ENCODE measurements at places on chromosomes 1 and 21. TPM values are rescaled to one million over a fixed set of nuclear protein-coding genes. Genes with fewer than 3 reads are reported as not detected.

- no peak for DNase-seq
These were observed 53.9 kb downstream of the PHC2 start for GRCh38 chr1:33377013-33377412.

DNA sequence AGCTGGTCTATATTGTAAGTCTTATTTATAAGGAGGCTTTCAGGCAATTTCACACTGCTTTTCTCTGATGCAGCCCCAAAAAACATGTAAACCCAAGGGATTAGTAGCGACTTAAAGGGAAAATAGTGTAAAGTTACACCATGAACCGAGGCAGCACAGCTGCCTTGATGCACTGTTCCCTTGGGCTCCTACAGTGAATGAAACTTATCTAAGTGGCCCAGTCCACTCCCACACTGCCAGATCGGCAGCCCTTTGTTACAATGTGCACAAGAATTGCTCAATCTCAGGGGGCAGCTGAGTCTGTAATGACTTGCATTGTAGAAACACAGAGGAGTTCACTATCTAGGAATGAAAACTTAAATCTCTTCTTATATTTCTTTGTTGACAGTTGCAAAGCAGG, 120.8 kb upstream of the ADGRL2 start:
- no peak for DNase-seq

DNA sequence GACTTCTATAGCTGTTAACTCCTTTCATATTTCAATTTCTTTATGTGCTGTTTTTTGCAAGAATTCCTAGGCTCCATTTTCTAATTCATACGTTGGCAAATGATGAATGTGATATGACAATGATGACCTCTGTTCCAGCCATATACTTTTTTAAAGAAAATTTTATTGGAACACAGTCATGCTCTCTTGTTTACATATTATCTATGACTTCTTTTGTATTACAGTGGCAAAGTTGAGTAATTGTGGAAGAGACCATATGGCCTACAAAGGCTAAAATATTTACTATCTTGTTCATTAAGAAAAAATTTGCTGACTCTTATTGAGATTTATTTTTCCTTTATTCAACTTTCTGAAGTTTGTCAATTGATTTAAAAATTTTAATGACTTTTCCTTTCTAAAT, 7.1 kb downstream of the IFI44L start:
- no peak for DNase-seq

GRCh38 chr1:232553050-232553754, 76.7 kb downstream of the SIPA1L2 start:
- DNase-seq = peak; percentile 31

GRCh38 chr1:154896771-154897286, 26.7 kb upstream of the KCNN3 start:
- peak; percentile 52 for DNase-seq

Gene CHAF1B
- total RNA-seq = 1.4 TPM

GRCh38 chr1:170410401-170411166, 121.4 kb upstream of the GORAB start:
- no peak for DNase-seq

DNA sequence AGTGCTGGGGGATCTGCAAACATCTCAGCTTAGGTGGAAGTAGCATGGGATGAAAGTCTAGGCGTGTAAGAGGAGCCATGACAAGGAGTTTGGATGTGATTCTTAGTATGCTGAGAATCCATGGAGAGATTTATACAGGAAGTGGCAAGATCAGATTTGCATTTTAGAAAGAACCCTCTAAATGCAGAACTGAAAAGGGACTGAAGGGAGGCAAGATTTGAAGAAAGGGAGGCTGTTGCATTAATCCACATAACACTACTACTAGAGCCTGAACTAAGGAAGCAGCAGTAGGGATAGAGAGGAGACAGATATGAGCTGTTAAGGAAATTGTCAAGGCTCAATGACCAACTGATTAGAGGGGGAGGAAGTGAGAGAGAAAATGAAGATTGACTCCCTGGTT, 9.8 kb downstream of the C1orf74 start:
- no peak for DNase-seq

DNA sequence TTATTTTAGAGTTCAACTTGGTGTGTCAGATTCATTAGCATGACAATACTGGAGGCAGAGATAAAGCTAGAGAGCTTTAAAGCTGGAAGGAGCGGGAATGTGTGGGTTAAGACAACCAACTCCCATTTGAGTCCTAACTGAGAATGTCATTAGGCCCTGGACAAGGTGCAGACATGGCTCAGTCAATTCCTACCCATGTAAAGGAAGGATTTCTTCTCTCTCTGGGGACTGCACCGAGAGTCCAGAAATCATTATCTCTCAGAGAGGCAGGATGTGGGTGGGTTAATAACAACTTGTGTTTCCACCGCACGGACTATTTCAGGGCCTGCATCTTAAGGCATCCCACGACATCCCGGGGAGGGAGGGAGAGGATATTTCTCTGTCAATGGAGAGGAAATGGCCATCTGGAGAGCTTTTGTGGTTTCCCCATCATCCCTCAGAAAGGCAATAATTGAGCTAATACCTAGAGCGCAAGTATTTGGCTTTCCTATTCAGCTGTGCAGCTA, 46.7 kb upstream of the SARS1 start:
- no peak for DNase-seq

DNA sequence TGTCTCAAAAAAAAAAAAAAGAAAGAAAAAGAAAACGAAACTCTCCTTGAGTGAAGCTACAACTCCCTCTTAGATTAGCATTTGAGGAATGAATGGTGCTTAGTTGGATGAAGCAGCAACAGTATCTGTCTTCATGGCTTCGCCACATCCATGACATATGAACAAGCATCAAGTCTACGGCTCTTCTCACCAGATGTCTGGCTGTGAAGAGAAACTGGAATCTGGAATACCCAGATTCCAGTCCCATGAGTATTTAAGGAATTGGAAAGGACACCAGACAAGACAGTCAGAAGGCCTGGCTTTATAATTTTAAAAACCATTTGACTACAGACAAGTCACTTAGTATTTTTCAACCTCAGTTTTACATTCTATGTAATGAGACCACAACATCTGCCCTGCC, 38.0 kb upstream of the TADA1 start:
- DNase-seq = no peak

DNA sequence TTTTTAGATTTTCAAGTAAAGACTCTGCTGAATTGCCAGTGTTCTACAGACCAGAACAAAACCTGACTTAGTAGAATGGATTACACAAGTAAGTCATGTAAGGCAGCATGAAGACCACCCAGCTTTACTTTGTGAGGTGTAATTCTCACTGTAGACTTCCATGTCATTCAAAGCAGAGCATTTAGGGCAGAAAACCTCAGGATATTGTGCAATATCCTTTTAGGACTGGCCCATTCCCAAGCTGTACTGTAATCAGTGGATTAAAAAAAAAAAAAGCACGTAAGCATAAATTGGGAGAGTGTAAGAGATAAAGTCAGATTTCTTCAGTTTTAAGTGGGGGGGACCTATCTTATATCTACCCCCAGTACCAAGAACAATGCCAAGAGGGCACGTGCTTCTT, 380.5 kb upstream of the PRMT6 start:
- no peak for DNase-seq

DNA sequence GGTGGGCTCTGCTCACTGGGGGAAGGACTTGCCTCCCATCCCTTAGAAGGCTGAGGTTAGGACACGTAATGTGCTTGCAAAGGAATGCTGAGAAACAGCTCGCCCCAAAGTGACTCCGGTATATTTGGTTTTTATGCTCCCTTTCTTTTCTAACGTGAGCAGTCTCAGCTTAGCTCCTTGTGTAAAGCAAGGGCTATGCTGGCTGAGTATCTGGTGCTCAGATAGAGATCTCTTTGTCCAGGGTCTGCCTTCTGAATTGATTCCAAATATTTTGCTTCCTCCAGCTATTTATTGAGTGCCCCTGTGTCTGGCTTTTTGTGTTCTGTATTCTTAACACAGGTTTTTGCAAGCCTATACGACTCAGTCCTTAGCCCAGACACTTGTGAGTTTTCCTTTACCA, 94.5 kb upstream of the ARTN start:
- DNase-seq = no peak

GRCh38 chr1:185355947-185356346, 38.9 kb upstream of the IVNS1ABP start:
- DNase-seq = no peak

DNA sequence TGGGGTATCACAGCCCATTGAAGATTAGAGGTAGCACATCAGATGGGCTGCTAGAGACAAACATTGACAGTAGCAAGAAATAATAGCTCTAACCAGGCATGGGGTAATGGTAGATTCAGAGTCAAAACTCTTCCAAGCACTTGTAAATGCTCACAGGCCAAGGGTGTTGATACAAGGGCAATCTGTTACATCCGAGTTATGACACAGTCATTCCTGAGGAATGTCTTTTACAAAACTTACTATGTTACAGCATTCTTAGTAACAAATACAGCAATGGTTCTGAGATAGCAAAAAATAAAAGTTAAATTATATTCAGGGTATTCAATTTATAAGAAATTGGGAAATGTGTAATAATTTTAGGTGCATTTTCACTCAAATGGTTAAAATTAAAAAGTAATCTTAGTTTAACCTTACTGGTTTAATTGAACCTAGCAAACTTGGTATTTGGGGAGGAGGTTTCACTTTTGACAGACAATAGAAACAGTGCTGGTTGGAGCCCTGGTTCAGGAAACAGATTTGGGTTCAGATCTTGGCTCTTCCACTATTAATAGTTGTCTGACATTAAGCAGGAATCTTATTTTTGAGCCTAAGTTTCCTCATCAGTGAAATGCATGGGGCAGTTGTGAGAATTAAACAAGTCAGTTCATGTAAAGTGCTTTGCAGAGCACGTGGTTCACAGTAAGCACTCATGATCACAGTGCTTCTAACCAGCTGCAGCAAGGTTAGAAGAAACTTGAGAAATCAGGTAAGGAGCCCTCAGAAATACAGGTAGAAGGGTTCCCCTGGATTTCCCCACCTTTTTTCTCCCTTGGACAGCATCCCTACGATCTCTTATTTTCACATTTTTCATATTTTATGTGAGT, 4.4 kb downstream of the ST3GAL3 start:
- DNase-seq = no peak

Gene SHC1
- total RNA-seq = 55.5 TPM

DNA sequence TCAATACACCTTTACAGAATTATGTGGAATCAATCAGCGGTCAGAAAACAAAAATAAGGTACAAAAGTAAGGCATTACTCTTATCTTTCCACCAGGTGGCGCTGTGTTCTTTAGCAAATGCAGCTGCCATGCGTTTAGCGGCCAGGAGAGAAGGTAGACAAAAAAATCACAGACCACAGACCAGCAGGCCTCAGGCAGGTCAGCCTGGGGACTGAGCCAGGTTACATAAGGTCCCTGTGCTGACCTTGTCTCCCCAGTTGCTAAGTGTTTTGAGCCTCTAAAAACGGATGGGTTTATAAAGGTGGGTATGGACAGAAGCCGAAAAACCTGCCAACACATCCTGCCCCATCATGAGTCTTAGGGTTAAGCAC, 2.8 kb downstream of the RGS16 start:
- DNase-seq = no peak

DNA sequence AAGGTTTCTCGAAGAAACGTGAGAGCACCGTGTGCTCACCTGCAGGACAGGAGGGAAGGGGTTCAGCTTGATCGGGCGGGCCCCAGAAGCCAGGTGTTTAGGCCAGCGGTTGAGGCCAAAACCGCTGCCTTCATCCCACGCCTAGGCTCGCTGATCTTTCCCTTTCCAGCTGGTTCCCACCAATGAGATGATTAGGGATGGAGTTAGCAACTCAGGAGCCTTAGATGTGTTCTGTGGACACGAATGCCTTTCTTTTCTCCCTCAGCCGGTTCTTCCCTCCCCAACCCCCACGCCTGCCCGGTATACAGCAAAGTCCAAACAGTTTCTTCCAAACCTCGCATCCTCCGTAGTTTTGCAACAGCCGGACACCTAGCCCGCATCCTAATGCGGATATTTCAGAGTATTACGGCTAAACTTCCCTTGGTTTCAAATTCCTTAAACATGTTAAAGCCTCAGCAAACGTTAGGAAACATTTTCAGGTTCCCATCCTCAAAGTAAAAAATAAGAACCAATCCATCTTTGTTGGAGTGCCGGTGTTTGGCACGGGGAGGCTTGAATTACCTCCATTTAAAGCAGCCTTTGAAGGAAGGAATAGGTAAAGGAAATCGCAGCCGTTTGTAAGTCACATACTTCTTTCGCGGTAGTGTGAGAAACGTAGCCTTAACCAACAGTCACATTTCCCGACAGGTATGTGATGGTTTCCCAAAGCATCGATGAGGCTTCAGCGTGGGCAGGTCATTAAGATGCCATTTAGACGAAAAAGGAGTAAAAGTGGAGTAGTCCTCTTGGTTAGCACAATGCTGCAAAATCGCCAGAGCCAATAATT, 1.1 kb downstream of the LRRC8C start:
- no peak for DNase-seq

Gene DBT
- 4.6 TPM for total RNA-seq

Gene SH3D21
- total RNA-seq = 19.4 TPM

Gene MTARC1
- 41.7 TPM for total RNA-seq

GRCh38 chr1:219483530-219483929, 129.4 kb downstream of the ZC3H11B start:
- DNase-seq = no peak

DNA sequence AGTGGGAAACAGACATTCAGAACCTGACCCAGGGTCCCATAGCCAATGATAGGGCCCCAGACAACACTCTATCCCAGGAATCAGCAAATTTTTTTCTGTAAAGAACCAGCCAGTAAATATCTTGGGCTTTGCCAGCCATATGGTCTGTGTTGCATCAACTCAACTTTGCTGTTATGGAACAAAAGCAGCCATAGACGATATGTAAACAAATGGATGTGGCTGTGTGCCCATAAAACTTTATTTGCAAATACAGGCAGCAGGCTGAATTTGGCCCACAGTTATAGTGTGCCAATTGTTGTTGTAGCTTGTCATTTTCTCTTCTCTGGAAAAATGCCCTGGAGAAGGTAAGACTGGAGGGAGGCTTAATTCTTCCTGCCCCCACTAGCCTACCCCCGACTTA, 431.1 kb upstream of the VAMP3 start:
- DNase-seq = no peak

DNA sequence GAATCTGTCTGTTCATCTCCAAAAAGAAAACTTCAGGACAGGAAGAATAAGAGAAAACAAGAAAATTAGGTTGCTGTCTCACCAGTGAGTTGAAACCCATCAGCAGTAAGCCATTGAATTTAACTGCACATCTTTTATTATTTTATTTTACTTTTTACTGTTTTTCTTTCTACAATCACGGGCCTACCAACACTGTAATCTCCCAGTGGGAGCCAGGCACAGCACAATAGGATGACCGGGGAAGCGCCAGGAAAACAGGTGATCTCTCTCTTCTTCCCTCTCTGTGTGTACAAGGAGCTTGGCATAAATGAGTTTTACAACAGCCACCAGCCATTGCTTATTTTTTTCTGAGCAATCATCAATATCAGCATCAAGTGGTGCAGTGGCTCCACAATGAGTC, 113.1 kb upstream of the ESRRG start:
- DNase-seq = no peak
